HS-5 (cell line): ENCODE measurements at places on chromosomes 6 and 20.

GRCh38 chr6:71496722-71497033 is 208.1 kb downstream of the OGFRL1 start:
- DNase-seq, result no peak

- no peak for DNase-seq
Observed at GRCh38 chr6:137698636-137699030, 168.4 kb upstream of the TNFAIP3 start.

GRCh38 chr20:53365539-53366075 is 228.0 kb downstream of the ZNF217 start:
- DNase-seq, result no peak

- DNase-seq, result no peak
Observed at GRCh38 chr6:15366003-15366535, 120.2 kb downstream of the JARID2 start.

GRCh38 chr20:59253325-59253724 is 47.1 kb upstream of the EDN3 start:
- DNase-seq, result no peak

GRCh38 chr20:59032713-59033059 is 551 bp upstream of the ATP5F1E start:
- no peak for DNase-seq

DNA sequence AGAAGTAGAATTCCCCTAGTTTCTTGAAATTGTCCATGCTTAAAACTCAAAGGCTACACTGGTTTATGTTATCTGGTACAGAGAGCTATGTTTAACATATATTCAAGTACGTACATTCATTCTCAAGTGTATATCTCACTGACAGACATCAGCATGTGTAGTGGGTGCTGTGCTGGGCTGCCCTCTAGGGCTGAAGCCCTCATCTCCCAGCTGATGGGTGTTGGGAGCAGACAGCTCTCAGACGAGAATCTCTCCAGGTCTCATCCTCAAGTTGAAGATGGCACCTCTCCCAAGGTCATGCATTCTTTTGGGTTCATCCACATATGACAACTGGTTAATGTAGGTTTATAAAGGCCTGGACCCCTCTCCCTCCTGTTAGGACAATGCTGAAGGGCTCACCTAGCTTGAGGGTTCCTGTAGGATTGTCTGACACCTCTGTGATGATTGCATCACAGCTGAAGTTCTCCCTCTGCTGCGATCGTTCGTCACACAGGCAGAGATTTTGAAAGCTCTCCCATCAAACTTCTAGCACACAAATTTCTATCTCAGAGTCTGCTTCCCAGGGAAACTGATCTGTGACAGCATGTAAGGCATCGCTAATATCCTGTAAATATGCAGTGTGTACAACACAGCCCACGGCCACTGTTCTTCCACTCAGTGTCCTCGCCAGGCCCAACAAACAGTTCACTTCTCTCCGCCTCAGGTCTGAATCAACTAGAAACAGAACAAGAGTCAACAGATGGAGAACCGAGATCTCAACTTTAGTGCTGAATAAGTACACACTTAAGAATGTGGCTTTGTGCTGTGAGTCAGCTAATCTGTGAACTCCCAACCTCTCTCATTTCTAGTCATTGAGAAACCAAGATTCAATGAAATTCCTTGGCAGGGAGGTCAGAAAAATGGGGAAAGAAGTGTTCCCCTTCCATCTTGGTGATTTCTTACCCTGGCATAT is 43.2 kb downstream of the PREP start:
- DNase-seq, result peak; percentile 88

GRCh38 chr6:39339868-39340550 is 17.5 kb upstream of the KCNK16 start:
- DNase-seq, result no peak

- peak; percentile 53 for DNase-seq
Observed at GRCh38 chr20:9407805-9408421, 106.5 kb upstream of the LAMP5 start.

DNA sequence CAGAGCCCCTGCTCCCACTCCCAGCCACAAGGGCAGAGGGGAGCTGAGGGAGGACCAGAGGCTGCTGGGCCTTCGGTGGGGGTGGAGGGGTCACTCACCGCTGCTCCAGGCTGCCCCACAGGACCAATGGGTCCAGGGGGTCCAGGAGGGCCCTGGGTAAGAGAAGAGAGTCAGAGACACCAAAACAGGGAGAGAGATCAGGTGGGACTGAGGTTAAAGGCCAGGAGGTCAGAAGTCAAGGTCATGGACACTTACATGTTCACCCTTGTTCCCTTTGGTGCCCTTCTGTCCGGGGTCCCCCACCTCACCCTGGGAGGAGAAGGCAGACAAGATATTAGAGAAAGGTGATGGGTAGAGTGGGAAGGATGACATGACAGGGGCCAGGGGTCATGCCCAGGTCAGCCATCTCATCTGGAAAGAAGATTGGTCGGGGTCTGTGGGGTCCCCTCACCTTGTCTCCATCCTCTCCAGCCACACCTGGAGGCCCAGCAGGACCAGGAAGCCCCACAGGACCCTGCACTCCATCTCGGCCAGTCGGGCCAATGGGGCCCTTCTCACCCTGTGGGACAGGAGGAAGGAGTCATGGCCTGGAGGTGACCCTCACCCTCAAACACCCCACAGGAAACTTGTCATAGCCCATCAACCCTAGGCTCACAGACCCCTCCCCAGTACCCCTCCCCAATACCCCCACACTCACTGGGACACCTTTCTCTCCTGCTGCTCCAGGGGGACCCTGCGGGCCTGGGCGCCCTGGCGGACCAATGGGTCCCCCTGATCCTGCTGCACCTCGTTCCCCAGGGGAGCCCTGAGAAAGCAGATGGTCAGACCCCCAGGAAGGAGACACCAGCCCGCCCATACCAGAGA is 21.0 kb downstream of the COL11A2 start:
- DNase-seq, result no peak

GRCh38 chr6:119096721-119097565 is 18.5 kb upstream of the FAM184A start:
- DNase-seq, result no peak

- peak; percentile 14 for DNase-seq
Observed at GRCh38 chr6:1524040-1524480, 85.7 kb upstream of the FOXC1 start.

DNA sequence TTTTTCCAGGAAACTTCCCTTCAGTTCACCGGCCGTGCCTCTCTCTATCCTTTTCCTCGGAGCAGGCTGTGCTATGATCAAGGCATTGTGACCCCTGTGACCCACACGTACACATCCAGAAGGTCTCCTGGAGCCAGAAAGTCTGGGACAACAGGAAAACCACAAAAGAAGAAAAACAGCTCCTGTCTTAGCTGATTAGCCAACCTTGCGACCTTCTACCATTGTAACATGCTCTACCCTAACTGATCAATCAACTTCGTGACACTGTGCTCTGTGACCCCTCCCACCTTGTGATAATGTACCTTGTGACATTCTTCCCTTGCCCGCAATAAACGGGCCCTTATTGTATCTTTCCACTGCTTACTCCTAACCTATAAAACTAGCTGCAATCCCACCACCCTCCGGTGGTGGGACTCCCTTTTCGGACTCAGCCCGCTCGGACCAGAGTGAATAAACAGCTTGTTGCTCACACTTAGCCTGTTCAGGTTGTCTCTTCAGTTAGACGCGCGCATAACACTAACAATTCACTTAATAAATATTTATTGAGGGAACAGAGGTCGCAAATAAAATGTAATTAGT is 24.2 kb downstream of the ZNF311 start:
- no peak for DNase-seq

DNA sequence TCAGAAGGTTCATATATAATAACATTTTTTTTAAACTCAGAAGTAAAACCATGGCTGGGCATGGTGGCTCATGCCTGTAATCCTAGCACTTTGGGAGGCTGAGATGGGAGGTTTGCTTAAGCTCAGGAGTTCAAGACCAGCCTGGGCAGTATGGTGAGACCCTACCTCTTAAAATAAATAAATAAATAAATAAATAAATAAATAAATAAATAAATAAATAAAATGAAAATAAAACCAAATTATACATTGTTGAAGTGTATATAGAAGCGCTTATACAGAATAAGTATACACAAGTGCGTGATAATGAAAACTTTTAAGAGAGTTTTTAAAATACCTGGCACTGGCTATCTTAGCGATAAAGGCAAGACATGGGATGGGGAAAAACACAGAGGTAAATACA is 71.6 kb downstream of the OR2B2 start:
- DNase-seq, result no peak

GRCh38 chr6:37913210-37913609 is 93.7 kb downstream of the ZFAND3 start:
- DNase-seq, result peak; percentile 28

GRCh38 chr20:63327231-63327745 is 33.9 kb downstream of the CHRNA4 start:
- DNase-seq, result no peak

- DNase-seq, result no peak
Observed at GRCh38 chr6:24606200-24606930, 39.6 kb downstream of the KIAA0319 start.

DNA sequence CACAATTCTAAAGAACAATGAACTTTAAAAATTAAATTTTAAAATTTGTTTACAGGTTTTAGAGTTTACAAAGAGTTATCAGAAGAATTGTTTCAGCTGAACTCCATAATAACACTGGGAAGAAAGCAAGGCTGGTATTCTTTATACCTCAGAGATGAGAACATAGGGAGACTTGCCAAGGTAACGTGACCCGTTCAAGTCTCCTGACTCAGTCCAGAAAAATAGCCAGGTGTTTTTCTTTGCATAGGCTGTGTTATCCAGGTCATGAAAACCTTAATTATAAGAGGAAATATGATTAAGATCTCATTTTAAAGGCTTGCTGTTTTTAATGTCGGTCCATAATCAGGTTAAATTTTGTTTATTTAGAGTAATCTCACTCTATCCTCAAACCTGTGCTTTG is 8.5 kb upstream of the C6orf141 start:
- DNase-seq, result no peak

- DNase-seq, result no peak
Observed at GRCh38 chr6:89680150-89680549, 41.6 kb upstream of the LYRM2 start.

GRCh38 chr6:71567562-71567961 is 279.0 kb downstream of the OGFRL1 start:
- no peak for DNase-seq

- DNase-seq, result no peak
Observed at GRCh38 chr20:57774951-57775350, 65.1 kb upstream of the PMEPA1 start.

DNA sequence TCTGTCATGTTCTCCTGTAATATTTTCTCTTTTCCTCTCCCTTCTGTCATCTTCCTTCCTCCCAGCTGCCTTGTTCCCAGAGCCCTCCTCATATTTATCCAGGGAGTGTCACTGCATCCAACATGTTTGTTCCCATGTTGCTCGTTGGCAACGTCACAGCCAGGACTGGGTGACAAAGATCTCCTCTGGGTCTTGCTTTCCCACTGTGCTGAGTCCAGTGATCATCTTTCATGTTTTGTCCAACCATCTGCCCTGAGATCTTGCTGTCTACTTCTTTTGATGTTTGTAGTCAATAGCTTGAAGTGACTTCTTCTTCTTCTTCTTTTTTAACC is 26.6 kb downstream of the FARS2 start:
- DNase-seq, result no peak

DNA sequence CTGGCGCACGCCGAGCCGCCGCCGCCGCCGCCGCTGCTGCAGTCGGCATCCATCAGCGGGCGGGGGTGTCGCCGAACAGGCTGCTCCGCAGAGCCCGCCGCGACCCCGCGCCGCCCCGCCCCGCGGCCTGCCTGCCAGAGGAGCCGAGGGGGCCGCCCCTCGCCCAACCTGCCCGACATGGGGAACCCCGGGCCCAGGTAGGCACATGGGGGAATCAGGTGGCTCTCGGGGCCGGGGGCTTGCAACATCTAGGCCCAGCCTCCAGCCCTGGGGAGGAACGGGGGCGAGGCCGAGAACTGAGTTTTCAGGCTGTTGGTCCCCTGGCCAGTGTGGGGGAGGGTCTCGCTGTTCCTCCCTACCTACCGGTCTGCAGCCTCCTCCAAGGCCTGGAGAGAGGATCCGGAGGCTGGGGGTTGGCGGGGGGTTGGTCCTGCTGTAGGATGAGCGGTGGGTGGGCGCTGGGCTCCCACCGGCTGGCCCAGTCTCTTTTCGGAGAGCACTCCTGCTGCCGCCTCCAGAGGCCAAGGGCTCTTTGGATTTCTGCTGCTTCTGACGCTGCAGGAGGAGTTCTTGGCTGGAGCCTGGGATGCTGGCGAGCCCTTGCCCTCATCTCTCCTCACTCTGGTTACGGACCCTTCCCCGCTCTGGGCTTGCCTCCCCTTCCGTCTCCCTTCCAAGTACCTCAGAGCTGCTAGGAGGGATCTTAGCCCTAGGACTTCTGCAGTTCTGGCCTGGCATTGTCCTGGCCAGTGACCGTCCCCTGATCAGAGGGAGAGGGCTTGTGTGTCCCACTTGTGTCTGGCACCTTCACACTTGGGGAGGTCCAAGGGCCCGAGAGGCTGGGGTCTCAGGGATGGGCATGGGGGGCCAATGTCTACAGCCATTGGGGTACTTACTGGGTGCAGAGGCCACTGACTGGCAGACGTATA is at the start of gene EPB41L1:
Gene EPB41L1, plus strand, starts transcription at position 41 of the 929 bp plus-strand sequence. CDS start 19,038 bp downstream, outside the sequence.
- no peak for DNase-seq

- DNase-seq, result no peak
Observed at GRCh38 chr6:44923444-44923843, 404.7 kb upstream of the RUNX2 start.

DNA sequence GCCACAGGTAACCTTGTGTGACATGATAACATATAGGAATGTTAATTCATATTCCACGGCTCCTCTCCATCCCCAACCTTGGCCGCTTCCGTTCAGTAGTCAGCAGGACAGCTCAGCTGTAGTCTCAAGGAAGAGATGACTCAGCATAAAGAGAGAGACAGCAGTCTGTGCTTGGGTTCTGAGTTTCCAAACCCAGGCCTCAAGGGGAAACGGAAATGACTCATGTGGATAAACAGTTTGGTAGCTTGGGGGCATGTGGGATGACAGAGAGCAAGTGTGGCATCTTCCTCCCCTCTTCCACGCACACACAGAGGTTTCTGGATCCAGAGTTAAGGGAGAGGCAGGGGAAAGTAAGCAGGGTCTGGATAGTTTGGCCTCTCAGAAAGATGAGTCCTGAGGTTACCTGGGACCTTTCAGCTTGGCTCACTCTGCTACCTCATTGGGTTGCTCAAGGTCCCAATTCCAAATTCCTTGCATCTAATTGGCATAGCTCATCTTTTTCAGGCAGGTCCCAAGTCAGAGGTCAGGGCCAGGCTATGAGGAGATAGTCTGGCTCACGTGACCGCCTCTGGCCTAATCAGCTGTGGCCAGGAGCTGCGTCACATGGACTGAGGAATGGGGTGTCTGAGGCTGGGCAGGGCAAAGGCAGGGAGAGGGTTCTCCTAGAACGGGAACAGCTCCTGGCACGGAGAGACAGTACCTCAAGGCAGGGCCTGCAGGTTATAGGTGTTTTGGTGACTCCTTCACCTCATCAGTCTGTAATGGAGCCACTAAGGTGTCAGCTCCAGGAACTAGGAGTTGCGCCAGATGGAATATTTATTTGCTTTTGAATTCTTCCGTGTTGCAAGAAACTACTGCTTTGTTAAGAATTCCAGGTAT is 36.5 kb upstream of the MLN start:
- DNase-seq, result peak; percentile 96

- DNase-seq, result no peak
Observed at GRCh38 chr6:141307309-141307998, 825.3 kb upstream of the GJE1 start.
